NCI-H526 treated with DMSO at 0.1 percent for 48 hours (cell line): ENCODE measurements at places on chromosomes 12 and 14.

DNA sequence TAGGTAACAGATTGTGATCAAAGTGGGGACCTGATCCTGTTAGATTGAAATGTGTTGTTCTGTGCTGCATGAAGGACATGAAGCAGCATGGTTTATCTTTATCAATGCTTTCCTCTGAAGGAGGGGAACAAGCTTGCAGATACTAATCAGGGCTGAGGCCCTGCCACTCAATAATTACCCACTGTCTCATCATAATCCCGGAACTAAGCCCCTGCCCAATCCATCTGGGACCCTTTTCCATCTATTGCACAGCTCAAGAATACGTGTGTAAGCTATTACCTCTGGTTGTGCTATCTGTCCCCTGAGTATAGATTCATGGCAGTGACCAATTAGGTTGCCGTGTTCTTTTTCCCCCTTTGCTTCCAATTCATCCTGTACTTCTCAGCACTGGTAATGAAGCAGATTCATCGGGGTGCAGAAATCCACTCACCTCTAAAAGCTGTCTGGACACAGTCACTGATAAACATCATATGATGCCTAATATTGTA, 67.8 kb downstream of the OTX2 start:
- no peak for DNase-seq

GRCh38 chr12:122449317-122449716, 26.8 kb upstream of the CLIP1 start:
- no peak for DNase-seq

- no peak for DNase-seq
Observed at GRCh38 chr12:93762059-93762719, 85.0 kb downstream of the CRADD start.

DNA sequence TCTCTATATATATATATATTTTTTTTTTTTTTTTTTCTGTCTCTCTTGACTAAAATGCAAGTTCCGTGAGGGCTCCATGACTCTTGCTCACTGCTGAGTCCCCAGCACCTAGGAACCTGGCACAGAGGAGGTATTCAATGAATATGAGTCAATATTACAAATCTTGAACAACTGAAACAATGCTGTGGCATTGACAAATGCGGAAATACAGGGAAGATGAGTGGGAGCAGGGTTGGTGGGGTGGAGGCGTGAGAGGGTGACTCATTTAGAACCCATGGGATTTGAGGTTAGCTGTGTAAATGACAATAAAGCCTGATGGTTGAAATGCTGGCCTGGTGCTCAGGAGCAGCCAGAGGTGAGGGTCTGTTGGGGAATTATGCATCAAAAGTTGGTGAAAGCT, 121.7 kb upstream of the FUT8 start:
- no peak for DNase-seq

- no peak for DNase-seq
Observed at GRCh38 chr12:103745962-103746361, 95.1 kb downstream of the NT5DC3 start.

GRCh38 chr14:105326891-105327694, 12.5 kb downstream of the PACS2 start:
- no peak for DNase-seq

DNA sequence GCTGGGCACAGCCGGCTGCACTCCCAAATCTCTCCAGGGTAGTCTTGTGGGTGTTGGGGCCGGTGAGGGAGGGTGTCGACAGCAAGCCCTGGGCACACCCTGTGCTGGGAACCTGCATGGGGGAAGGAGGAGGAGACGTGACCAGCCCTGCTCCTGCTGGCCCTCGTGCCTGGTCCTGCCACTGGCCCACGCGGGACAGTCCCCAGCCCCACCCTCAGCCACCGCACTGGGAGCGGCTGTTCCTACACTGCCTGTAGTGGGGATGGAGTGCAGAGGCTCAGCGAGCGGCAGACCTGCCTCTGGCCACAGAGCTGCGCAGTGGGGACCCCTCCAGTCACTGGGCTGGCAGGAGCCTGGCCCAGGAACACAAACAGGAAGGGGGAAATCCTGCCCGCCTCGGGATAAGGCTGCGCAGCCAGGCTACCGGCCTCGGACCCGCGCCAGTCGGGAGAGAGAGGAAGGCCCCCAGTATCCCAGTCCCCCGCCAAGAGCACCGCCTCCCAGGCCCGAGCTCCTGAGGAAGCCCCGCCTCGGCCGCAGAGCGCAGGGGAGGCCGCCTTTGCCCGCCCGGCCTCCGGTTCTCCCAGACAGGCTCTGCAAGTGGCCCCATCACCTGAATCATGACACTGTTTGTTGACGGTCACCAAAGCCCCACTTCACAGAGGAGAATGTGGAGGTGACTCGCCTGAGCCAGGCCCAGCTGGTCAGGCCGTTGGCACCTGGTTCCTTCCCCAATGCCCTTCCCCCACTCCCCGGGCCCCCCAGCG, 10.6 kb downstream of the AHNAK2 start:
- peak; percentile 36 for DNase-seq
